ENCODE measurements at places on chromosomes 6 and 20.

GRCh38 chr6:73747289-73747688 is 51.3 kb downstream of the CD109 start:
- no peak for DNase-seq

DNA sequence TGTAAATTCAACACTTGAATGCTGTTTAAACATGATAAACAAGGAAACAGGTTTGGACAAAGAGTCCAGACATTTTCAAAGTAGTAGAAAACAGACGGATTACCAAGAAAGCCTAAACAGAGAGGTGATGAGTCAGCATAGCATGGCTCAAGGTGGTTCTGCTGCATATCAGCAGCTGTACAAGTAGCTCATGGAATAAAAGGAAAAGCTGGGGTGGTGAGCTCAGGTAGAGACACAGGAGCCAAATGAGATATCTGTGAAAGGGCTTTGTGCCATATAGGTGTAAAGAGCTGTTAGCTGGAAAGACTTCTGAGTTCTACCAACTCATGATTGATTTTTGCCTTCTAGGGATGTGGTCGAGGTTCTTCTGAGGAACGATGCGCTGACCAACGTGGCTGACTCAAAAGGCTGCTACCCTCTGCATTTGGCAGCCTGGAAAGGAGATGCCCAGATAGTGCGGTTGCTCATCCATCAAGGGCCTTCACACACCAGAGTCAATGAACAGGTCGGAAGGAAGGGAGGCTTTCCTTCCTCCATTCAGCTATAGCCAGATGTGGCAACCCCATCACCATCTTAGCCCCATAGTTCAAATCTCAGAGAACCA is 80.7 kb downstream of the ANKS1A start:
- no peak for DNase-seq

DNA sequence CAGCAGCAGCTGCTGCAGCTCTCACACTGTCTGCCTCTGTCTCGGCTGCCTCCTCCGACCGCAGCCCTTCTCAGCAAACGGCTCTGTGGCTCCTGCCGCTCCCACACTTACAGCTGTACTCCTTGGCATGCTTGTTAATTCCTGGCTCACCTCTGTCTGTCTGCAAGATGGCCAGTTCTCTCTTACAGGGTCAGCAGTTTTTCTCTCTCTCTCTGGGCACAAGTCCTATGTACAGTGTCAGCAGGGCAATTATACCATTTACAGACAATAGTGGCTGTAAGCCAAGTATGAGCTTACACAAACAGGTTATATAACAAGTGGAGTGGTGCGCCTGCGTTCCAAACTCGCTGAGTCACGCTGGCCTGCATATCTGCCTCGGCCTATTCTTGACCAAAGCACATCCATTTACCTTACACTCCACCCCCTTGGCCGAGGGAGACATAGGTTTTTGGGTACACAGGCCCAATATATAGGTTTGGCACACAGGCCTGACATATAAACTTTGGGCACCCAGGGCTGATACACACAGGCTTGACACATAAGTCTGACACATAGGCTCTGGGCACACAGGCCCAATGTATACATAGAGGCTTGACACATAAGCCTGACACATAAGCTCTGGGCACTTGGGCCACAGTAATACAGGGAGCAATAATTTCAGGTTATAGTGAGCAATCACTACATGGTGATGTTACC is 4.4 kb downstream of the ZKSCAN3 start:
- DNase-seq, result no peak

DNA sequence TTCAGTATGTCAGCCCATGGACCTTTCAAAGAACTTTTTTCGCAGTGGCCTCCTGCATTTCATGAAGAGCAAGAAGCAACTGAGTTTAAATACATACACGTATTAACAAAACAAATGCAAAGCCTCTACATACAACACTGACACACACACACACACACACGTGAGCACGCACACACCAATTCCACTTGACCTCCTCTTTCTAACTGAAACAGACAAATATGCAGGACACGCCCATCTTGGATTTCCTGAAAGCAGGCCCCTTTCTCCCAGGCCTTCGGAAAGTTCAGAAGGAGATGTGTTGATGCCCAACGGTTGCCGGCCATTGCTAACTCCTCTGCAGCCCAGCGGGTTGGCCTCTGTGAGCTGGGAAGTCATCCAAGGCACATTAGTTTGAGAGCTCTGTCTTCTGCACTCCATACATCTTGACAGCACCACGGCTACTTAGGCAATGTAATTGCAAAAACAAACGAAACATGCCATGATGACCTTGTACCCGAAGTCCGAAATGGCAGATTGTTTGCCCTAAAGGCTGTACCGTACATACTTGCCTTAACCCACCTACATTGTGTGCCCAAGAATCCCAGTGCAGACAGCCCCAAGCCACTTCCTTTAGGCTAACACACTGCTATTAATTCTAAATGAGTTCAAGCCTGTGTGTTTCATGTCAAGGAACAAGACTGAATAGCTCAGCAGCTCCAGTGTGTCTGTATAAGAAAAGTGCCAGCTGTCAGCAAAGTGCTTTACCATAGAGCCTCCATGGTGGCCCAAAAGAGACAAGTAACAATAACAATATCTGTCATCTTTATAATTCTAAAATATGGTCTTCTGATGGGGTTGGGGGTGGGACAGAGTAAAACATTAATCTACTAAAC is 138.8 kb upstream of the RNF217 start:
- no peak for DNase-seq

DNA sequence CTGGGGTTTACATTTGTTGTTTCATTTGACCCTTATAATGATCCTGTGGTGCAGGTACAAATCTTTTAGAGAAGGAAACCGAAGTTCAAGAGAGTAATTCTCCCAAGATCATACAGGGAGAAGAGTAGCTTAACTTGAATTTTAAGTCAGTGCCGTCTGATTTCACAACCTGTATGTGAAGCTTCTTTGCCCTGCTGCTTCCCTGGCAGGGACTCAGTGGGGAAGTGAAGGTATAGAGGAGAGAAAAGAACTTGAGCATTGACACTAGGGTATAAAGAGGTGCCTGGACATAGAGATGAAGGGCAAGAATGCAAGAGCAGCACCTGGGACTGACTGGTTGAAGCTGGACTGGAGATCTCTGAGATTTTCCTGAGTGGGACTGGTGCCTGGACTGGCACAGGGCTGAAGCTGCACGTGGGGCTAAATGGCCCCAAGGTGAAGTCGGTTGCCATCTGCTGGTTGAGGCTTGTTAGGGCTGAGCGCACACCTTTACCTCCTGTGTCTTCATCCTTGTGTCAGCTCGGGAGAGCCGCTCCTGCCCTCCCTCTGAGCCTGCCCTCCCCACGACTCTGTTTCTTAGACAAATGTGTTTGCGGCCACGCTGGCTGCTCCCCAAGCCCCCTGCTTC is 41.8 kb downstream of the FARS2 start:
- peak; percentile 39 for DNase-seq

- no peak for DNase-seq
Measured at GRCh38 chr6:147281895-147282565, 77.8 kb downstream of the STXBP5 start.

GRCh38 chr6:147209762-147210449 is 5.7 kb downstream of the STXBP5 start:
- no peak for DNase-seq

GRCh38 chr6:146972546-146972945 is 231.7 kb upstream of the STXBP5 start:
- DNase-seq, result no peak

DNA sequence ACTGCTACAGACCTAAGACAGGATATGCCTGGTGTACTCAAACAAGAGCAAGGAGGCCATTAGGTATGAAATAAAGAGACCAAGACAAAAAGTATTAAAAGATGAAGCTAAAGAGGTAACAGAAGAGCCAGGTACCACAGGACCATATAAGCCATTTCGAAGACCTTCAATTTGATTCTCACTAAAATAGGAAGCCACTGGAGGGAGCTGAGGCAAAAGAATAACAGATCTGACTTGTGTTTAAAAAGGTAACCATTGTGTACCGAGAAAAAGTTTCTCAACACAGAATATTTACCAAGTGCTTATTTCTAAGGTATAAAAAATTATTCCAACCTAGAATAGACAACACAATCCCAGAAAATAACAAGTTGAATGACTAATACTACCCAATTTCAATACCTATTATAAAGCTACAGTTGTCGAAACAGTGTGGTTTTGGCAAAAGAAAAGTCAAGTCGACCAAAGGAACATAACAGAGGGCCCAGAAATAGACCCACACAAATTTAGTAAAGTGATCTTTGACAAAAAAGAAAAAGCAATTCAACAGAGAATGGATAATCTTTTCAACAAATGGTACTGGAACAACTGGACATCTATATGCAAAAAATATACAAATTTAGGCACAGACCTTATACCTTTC is 125.3 kb upstream of the DST start:
- DNase-seq, result no peak

DNA sequence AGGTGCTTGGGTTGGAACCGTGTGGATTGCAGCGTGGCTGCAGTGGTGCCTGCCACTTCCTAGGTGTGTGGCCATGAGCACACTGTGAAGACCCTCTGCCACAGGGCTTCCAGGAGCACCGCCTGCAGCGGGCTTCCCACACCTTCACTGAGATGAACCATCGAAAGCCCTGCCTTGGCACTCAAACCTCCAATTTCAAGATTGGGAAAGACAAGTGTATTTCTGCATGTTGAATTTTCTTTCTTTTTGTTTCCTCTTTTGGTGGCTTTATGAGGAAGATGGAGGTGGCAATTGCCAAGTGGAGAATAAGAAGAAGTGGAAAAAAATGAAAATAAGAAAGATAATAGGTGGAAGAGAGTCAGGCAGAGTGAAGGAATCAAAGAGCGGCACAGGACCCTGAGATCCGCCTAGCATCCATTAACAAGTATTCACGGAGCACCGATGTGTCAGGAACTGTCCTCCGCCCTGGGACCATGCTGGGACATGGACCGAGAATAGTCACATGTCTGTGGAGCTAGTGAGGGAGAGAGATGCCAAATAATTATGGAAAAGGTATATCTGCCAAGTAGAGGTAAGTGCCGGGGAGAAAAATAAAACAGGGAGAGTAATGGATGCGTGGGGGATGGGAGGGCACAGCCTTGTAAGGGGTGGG is 159.9 kb downstream of the BCAS1 start:
- DNase-seq, result no peak

- DNase-seq, result no peak
Measured at GRCh38 chr20:46791722-46792416, 82.4 kb downstream of the SLC2A10 start.

DNA sequence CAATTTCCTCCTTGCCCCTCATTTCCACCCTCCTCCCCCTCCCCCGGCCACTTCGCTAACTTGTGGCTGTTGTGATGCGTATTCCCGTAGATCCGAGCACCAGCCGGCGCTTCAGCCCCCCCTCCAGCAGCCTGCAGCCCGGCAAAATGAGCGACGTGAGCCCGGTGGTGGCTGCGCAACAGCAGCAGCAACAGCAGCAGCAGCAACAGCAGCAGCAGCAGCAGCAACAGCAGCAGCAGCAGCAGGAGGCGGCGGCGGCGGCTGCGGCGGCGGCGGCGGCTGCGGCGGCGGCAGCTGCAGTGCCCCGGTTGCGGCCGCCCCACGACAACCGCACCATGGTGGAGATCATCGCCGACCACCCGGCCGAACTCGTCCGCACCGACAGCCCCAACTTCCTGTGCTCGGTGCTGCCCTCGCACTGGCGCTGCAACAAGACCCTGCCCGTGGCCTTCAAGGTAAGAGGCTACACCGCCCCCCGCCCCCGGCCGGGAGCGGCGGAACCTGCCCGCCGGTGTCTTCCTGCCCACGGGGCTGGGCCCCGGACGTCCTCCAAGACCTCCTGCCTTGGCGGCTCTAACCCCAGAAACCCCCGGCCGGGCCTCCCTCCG is 44.9 kb upstream of the SUPT3H start:
- DNase-seq, result peak; percentile 38

- DNase-seq, result no peak
Measured at GRCh38 chr6:108524528-108525248, 36.0 kb upstream of the FOXO3 start.

DNA sequence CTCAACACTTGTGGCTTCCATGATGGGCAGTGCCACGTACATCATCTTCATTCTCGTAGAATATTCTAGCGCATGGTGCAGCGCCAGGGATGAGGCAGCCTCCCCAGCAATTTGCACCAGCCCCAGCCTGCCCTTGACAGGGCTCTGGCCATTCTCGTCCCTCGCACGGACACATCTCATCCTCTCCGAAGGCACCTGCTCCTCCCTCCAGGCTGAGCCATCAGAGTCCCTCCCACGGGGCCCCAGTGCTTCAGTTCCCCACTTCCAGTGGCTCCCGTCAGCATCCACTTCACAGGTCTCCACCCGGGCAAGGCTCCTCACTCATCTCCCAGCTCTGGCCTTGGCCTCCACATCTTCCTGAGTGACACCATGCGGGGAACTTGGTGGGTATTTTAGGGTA is 13.3 kb upstream of the PHACTR3 start:
- DNase-seq, result no peak

DNA sequence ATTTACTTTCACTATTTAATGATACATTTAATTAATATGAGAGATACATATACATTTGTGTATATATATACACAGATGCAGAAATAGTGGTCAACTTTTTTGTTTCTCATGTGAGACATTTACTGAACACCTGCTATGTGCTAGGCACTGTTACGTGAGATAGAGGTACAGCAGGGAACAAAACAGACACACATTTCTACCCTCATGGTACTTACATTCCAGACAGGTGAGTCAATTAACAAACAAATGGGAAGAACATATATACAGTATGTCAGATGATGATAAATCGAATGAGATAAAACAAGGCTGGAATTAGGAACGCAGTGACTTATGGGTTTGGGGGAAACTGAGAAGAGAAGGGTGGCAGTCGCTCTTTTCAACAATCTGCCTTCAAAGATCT is 5.1 kb downstream of the TFB1M start:
- no peak for DNase-seq

- DNase-seq, result no peak
Measured at GRCh38 chr6:131362696-131363095, 210.3 kb upstream of the ARG1 start.

DNA sequence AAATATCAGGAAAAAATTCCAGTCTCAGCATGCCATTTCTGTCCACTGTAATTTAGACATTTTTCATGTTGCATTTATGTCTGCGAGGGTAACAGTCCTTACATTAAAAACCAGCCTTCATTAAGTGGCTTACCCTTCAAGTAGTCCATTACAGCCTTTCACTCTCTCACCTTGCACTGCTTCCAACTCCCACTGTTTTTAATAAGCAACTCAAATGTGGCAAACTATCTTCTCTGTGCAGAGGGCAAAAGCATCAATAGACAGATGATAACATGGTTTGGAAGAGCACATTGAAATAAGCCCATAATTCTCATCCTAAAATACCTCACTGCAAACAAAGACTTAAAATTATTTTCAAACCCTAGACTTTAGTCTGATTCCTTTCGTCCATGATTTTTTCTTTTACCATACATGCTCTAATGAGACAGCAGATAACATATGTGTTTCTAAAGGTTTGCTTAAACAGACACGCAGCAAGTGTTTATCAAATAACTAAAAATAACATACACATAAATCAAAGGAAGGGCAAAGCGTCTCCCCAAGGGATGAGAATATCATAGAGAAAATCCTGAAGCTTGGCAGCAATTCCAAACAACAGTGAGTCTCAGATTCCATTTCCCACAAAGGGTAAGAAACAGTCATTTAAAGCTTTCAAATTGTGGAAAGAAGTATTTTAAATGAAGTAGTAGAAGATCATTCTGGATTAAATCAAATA is 130.4 kb downstream of the PTPRK start:
- DNase-seq, result no peak

Measured in 8988T (cell line).